ENCODE measurements at places on chromosomes 3 and 15.

- no peak for DNase-seq
These were observed 156.9 kb upstream of the EIF1B start for GRCh38 chr3:40152482-40153133.

- no peak for DNase-seq
These were observed 255.6 kb downstream of the TBL1XR1 start for GRCh38 chr3:176941689-176942088.

DNA sequence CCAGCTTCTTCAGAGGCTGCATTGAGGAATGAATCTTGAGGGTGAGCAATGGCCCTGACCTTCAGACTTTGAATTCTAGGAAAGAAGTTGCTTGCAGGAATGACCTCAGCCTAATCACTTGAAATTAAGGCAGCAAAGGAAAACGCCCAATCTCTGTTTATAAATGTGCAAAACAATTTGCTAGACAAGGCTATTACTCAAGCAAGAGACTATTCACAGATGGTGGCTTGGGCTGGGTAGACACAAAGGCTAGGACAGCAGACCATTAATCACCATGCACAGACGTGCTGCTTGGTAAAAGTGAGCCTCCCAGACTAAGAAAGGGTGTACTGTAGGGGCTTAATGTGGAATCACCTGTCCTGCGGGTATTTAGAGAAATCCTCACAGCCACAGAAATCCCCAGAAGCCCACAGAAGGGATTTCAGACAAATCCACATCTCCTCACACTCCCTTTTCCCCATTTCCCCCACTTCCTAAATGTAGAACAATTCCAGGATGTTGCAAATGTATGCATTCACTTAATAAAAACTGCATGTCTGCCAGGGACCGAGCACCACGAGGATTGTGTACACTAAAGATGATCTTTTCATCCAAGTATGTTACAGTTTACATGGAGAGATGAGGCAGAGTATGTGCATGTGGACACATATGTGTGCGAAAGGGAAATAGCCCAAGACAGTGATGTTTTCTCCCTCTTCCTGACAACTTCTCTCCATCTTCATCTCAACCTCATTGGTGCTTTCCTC, 259.5 kb downstream of the THSD4 start:
- no peak for DNase-seq

DNA sequence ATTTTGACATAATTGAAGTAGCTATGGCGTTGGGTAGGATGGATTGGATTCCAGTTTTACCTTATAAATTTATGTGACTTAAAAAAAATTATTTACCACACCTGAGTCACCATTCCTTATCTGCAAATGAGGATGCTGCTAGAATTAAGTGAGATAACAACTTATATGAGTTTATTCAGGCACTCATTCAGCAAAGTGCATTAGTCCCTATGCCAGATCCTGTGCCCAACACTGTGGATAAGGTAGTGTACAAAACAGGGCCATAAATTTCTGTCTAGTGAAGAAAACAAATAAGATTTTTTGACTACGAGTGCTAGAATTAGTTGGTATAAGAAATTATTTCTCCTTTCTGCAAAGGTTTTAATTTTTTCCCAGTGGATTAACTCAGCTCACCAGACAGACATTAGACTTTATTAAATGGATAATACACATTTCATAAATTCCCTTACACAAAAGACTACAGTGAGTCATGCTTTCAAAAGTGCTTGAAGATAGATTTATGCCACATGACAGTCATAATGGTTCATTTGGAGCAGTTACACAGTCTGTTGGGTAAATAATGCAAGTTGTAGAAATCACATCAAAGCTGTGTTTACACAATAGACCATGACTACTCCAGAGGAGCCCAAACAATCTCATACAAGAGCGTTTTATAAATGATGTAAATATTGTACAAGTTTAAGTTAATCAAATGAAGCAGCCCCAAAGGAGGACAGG, 129.9 kb upstream of the TGFBR2 start:
- no peak for DNase-seq

GRCh38 chr3:15011174-15011573, 53.9 kb downstream of the MRPS25 start:
- DNase-seq = no peak

GRCh38 chr3:197030379-197031314, 1.0 kb upstream of the MELTF start:
- DNase-seq = no peak

- no peak for DNase-seq
These were observed 170.7 kb downstream of the TIGIT start for GRCh38 chr3:114464548-114464947.

GRCh38 chr3:12345141-12345561, 56.3 kb downstream of the PPARG start:
- no peak for DNase-seq

DNA sequence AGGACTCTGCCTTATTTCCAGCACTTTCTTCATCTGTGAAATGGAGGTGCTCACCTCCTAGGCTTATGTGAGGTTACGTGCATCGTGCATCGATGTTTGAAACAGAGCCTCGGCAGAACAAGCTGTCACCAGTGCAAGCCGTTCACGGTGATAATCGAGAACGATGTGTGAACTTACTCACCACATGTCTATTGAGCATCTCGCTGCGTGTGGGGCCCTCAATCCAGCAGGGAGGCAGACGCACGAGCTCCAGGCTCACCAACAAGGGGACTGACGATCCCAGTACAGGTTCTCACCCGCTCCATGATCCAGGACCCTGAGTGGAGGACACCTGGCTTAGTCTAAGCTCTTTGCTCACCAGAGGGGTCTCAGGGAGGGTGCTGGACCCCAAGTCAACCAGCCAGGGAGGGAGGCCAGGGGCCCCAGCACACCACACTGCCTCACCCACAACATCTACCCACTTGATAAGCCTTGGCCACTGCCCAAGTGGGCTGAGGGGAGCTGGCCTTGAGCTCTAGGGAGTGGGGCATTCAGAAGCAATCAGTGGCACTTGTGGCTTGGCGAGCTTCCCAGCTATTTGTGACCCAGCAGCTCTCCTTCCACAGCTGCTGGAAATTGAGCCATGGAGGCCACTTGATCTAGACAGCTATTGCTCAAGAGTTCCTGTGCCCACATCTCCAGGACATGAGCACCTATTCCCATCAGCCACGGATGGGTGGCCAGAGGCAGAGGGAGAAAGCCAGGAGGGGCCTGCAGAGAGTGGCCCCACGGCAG, 34.4 kb upstream of the SLC6A1 start:
- DNase-seq = no peak

DNA sequence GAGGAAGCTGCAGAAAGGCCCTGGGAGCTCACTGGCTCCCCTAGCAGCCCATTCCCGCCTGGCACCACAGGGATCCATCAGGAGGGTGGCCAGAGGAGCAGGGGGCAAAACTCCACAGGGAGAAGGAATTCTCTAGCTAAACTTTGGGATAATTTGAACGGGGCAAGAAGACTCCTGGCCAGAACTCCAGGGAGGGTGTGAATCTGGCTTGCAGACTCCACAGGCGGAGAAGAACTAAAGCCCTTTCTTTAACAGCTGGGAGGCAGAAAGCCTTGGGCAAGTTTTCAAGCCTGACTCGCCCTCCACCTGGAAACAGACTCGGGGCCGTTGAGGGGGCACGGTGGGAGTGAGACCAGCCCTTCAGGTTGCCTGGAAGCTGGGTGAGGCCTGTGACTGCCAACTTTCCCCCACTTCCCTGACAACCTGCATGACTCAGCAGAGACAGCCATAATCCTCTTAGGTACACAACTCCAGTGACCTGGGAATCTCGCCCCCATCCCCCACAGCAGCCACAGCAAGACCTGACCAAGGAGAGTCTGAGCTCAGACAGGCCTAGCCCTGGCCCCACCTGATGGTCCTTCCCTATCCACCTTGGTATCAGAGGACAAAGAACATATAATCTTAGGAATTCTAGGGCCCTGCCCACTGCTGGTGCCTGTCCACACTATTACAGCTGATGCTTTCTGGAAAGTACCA, 28.6 kb downstream of the SLC27A2 start:
- DNase-seq = no peak
